ENCODE measurements at places on chromosomes 7 and 10.

- no peak for DNase-seq
These were observed 87.0 kb downstream of the CDK6 start for GRCh38 chr7:92749327-92749755.

- no peak for DNase-seq
These were observed 666 bp downstream of the TMEM139 start for GRCh38 chr7:143285470-143285778.

- DNase-seq, result no peak
These were observed 63.9 kb downstream of the CCDC71L start for GRCh38 chr7:106597014-106597413.

GRCh38 chr10:80878330-80878729, 340.6 kb downstream of the SH2D4B start:
- no peak for DNase-seq

Measured in activated T-cell treated with anti-CD3 and anti-CD28 coated beads for 24 hours (primary cell).